ENCODE measurements at places on chromosomes 1 and 21.
A peak's percentile ranks its signal among the peaks of the same experiment; 100 is the strongest.

DNA sequence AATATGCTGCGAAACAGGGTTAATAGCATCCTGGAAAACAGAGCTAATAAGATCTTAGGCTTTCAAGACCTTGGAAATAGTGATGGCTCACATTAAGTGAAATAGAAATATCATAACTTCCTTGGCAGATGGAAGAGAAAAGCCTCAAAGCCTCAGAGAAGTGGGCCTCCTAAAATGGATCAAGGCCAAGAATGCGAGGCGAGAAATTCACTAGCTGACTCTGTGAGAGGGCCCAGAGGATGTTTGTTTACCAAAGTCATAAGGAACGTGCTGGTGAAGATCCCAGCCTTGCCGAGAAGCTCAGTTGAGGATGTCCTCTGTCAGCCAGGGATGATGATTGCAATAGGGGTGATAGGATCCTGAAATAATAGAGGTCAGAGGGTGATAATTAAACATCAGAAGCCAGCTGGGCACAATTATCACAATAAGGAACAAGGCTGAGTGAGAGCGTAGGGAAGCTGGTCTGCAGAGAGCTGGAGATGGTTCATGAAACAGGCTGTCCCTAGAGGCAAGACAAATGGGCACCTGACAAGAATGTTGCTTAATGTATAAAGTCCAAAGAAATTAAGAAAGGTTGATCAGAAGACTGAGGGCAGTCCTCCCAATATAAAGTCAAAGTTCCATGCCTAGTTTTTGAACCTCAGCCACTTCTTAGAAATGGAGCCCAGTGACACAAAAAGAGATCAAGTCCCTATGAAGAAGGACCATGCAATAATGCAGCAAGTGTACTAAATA is 101.7 kb upstream of the COG2 start:
- no peak for DNase-seq

DNA sequence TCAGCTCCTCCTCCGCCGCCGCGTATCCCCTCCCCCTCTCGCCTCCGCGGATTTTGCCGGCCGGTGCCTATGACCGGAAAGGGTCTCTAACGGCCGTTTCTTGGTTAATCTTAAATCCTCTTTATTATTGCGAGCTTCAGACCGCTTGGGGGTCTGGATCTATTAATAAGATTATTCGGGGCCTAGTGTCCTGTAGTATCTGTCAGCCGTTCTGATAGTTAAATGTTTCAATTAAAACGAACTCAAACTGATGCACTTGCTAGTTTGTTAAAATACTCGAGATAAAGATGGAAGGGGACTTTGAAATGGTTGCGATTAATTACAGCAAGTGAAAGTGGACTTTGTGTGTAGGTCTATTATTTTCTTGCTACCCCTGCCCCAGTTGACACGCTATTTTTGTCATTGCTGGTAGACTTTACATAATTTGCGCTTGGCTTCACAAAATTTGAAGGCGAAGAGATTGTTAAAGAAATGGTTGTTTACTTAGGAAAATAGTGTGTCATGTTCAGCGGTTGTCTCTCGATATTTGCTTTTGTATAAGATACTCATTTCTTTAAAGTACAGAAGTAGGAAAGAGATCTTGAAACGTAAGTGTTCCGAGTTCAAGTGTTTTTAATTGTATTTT is 779 bp downstream of the SON start:
- DNase-seq: peak; percentile 91

DNA sequence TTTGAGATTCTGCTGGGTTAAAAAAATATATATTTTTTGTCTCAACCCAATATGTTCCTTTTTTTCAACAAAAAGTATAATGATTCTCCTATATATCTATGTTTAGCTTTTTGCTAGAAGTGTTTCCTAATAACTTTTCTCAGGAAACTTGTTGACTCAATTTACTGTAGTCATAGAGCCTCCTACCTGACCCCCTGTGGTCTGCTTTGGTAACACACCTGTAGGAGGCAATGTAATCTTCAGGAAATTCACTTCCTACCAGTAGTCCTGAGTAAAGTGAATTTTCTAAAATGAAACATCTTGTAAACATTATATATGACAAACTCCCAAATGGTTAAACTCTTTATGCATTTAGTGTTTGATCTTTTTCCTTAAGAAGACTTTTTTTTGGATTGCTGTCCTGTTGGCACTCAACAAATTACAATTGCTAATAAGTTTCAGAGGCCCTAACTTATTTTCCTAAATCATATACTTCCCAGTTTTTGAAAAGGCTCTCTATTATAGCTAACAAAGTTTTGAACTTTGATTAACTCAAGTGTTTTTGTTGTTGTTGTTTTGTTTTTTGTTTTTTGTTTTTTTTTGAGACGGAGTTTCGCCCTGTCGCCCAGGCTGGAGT is 118.3 kb downstream of the OLFML2B start:
- no peak for DNase-seq

DNA sequence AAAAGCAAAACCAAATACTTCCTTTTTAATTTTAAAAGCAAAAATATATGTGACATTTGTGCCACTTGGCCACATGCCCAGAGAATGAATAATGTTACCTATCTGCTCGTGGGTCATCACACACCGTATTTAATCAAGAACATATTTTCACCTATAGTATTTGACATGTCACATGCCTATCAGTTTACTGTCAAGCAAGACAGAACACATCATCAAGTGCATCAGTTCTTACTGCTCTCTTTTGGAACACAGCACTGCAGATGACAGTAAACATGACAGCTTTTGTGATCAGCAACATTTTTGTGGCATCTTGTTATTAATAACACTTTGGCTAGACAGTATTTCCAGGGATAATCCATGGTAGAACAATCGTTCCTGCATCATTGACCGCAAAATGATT is 134.4 kb downstream of the LRRC7 start:
- DNase-seq: no peak

GRCh38 chr21:29849735-29850176 is 90.0 kb downstream of the GRIK1 start:
- DNase-seq: peak; percentile 67

GRCh38 chr1:175186433-175187160 is 6.0 kb downstream of the KIAA0040 start:
- DNase-seq: no peak

DNA sequence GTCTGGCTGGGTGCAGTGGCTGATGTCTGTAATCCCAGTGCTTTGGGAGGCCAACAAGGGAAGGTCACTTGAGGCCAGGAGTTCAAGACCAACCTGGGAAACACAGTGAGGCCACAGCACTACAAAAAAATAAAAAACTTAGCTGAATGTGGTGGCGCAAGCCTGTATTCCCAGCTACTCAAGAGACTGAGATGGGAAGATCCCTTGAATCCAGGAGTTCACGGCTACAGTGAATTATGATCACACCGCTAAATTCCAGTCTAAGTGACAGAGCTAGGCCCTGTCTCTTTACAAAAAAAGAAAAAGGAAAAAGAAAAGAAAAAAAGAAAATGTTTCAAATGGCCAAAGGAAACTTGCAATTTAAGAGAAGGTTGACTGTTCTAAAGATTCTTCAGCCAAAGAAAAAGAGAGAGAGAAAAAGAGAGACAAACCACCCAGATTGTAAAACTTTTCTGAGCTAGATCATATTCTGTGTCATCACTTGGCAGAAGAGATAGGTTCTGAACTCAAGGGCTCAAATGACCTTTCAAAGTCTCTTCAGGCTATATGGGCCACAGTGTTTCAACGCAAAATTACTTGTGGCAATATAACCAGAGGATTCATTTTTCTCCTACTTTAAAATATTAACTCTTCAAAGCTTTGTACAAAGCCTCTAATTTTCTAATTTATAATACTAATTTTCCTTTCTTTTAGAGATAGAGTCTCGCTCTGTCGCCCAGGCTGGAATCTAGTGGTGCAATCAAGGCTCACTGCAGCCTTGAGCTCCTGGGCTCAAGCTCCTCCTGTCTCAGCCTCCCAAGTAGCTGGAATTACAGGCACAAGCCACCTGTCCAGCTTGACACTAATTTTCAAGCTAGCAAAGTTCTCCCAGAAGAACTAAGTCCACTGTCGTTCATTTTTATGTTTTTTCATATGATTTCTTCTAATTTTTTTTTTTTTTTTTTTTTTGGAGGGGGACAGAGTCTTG is 20.5 kb downstream of the ARID4B start:
- DNase-seq: no peak

GRCh38 chr1:225812488-225813213 is 2.7 kb downstream of the EPHX1 start:
- DNase-seq: no peak
